Choroid plexus epithelial cell (primary cell): ENCODE measurements at places on chromosomes 1 and 21.
A peak's percentile ranks its signal among the peaks of the same experiment; 100 is the strongest.

GRCh38 chr1:231921646-231922345, 295.2 kb downstream of the DISC1 start:
- DNase-seq, result no peak

GRCh38 chr21:34924771-34925419, 124.2 kb downstream of the RUNX1 start:
- DNase-seq, result no peak

DNA sequence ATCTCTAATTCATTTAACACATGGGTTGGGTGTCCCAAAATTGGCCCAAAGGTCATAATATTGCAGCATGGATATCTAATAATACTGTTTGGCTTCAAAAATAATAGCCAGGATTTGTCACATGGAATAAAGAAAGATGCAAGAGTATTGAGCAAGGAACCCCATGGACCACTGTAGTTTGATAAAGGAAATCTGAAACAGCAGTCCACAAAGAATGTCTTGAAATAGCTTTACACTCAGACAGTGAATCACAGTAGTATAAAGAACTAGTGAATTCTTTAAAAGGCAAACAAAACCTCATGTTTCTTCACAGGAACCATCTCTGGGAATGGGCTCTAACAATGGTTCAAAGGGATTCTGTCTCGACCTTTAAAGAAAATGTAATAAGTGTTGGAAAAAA, 576.1 kb upstream of the ZRANB2 start:
- DNase-seq, result no peak

- DNase-seq, result peak; percentile 93
Observed at GRCh38 chr1:186082235-186082937, 292.7 kb downstream of the TPR start.

DNA sequence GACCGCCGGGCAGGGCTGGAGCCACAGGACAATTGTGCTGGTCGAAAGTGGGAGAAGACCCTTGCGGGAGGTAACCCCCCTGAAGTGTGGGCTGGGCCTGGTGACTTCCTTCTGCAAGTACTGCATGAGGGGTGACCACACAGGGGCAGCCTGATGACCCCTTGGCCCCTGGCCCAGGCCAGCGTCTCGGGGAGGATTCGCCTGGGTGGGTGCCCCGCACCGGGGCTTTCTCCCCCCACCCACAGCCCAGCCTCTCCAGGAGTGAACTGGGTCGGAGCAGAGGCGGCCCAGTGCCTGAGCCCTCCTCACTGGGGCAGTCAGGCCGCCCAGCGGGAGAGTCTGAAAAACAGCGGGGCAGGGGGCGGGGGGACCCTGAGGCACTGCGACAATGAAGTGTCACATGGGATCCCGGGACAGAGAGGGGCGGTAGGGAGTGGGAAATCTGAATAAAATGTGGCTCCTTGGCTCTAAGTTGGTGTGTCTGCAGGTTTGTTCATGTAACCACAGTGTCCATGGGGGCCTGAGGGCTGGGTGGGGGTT, 1.6 kb upstream of the DNMT3L start:
- DNase-seq, result no peak

- DNase-seq, result no peak
Observed at GRCh38 chr1:84642774-84643173, 47.5 kb downstream of the SSX2IP start.

DNA sequence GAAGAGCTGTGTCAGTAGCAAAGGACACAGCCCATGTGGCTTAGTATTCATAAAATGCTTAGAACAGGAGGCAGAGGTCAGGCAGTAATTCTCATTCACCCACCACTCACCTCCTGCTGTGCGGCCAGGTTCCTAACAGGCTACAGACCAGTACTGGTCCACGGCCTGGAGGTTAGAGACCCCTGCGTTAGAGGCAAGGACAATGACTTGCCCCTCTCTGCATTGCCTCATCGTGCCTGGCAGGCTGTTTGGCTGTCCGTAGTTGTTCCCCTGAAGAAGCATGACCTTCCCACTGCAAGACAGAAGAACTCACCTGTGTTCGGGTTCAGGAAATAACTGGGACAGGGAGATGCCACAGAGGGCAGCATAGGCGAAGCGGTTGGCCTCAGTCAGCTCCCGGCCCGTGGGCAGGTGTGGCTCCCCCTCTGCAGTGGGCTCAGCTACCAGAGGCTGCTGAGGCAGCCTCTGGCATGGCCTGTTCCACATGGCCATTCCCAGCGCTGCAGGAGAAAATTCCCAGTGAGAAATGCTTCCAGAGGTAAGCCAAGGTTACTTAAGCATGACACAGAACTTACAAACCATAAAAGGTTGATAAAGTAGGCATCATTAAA, 19.3 kb downstream of the TMCO4 start:
- DNase-seq, result no peak

DNA sequence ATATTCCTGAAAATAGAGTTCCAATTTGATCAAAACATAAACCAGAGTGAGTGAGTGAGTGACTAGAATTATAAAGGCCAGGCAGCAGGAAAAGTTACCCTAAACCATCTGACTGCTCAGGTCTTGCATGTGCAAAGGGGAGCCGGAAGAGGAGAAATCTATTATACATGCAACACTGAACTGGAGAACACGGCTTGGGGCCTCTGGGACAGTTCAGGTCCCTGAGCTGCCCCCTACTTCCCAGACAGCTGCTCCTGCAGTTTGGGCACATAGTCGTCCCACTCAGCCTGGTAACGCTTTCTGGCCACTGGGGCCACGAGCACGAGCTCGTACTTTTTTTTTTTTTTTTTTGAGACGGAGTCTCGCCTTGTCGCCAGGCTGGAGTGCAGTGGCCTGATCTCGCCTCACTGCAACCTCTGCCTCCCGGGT, 40.1 kb downstream of the PTPRC start:
- no peak for DNase-seq

DNA sequence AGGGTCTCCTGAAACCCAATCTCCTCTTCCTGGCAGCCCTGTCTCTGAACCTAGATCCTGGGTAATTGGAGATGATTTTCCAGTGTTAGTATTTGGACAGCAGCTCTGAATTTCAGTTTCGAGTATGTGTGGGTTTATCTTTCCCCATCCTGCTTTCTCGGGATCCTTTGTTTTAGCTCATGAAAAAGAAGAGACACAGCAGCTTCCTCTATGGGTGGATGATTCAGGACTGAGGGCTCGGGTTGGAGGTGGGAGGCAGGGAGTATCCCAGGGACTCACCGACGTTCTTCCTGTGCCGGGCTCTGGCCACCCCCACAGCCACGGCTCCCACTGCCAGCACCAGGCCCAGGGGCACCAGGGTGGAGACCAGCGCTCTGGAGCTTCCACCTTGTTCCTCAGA, 10.4 kb upstream of the FCMR start:
- DNase-seq, result no peak

DNA sequence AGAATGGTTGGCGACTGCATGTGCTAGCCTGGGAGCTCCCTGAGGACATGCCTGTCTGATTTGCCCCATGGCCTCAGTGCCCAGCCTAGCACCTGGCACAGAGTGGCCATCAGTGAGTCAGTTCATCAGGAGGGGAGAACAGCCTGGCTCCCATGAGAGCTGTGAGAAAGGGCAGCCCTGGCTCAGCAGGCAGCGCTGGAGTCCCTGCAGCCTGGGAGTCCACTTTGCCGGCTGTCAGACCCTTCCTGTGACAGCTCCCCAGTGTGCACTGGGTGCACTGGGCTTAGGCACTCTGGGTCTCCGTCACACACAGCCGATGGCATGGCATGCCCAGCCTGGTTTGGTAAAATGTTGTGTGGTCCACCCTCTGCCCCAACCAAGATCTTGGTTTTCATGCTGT, 28.7 kb downstream of the LDLRAP1 start:
- no peak for DNase-seq

GRCh38 chr1:54054438-54054749, 986 bp downstream of the TCEANC2 start:
- DNase-seq, result no peak

GRCh38 chr21:38140207-38140903, 116.4 kb upstream of the KCNJ15 start:
- peak; percentile 59 for DNase-seq

DNA sequence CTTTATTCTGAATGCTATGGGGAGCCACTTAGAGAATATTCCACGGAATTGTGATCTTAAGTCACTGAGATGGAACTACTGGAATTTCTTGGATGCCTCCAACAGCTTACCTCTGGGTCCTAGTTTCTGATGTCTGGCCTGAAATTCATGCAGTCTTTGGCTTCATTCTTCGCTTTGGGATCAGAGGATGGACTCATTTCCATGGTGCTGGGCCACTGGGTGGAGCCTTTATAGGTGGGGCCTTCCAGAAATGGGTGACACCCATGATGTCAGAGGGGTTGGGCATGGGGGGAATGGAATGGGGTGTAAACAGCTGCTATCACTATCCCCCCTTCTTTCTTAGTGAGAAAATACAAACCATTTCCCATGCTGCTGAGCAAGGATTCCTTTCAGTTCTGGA, 73.7 kb upstream of the FGGY start:
- DNase-seq, result no peak

GRCh38 chr21:18614303-18614702, 210.7 kb upstream of the TMPRSS15 start:
- DNase-seq, result no peak

GRCh38 chr1:6384135-6384534, 9.4 kb downstream of the ACOT7 start:
- no peak for DNase-seq

- DNase-seq, result peak; percentile 98
Observed at GRCh38 chr1:219660666-219661463, 48.0 kb upstream of the ZC3H11B start.

- no peak for DNase-seq
Observed at GRCh38 chr1:2972879-2973575, 48.2 kb upstream of the ACTRT2 start.

GRCh38 chr1:43804569-43804968, 97.2 kb downstream of the ST3GAL3 start:
- no peak for DNase-seq

DNA sequence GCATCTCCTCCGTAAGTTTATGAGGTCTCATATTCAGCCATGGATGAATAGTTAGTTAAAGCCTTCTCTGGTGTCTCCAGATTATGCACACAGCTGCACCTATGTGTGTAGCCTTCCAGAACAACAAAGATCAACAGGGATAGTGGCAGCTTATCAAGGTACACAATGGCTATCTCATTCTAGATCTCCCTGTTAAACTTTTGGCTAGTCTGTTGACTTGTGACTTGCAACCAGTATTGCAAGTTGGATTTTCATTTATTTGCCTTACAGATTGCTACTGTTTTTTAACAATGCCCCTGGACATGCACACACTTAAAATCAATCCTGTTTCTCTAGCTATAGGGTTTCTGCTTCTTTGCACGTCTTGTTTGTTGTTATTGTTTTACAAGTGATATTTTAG, 363.2 kb downstream of the OMA1 start:
- DNase-seq, result no peak

DNA sequence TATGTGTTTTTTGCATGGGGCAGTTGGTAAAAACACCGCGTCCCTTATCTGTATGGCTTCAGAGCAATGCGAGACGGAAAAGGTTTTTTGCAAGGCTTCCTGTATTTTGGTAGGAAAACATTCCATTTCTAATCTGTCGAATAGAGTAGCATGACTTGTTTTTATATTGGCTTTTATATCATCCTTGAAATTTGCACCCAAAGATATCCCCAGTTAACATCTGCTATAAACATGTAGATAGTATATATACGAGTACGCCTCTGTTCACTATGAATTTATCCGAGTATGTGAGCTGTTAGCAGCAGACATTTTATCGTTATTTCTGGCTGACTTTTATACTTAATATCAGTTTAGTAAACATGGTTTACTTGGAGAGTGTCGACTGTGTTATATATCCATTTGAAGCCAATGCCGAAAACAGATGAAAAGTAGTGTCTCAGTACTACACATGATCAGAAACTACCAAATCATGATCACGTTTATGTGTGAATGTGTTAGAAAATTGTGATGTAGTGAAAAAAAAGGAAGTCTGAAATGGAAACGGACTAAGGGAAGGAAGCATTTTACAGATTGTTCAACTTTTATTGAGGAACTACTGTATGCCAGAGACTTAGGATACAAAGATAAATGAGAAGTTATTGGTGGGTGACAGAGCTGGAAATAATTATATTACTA, 1.0 kb downstream of the LEPR start:
- DNase-seq, result peak; percentile 62

DNA sequence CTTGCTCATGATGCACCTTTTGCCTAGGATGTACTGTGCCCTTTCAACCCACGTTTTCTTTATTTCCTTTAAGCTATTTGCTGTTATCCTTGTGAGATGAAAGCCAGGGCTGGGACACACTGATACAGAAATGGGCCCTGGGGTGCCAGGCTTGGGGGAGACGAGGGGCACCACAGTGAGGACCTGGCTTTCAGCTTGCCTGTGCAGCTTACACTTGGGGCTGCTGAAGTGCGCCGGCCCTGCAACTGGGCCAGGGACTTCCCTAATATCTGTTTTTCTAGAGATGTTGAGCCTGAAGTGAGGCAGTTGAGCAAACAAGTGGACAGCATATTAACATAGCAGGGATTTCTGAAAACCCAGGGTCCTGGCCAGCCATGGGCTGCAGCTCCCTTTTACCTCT, 42.5 kb upstream of the SLC19A1 start:
- no peak for DNase-seq

GRCh38 chr1:67705735-67706453, 20.9 kb downstream of the GADD45A start:
- no peak for DNase-seq

DNA sequence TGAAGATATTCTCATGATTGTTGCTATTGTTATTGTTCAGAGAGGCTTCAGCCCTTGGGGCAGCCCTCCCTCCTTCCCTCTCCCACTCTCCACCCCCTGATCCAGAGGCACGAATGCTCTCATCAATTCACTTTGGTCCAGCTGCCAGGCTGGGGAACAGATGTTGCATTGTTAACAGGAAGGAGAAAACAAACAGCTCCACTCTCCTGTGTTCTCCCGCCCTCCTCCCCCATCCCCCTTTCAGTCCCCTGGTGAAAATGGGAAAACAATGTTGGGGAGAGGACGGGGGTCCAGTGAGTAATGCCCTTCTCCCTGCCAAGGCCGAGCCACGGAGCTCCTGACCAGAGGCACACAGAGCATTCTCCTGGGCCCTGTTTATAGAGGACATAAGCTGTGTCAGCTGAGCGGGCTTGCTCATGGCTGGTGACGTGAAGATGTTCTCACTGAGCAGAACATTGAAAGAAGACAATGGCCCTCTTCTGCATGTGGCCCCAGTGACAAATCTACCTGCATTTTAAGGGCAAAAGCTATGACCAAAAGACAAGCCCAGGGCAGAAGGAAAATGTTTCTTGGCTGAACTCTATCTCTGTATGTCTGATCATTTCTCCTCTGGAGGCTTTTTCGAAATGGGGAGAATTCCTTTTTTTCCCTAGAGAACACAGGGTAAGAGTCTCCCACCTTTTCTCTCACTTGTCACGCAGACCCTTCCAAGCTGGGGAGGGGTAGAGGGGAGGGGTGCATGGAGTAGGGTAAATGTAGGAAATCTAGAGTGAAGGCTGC, 111.7 kb downstream of the GLUL start:
- no peak for DNase-seq
